ENCODE measurements at places on chromosomes 6 and 20.
A peak's percentile ranks its signal among the peaks of the same experiment; 100 is the strongest.

DNA sequence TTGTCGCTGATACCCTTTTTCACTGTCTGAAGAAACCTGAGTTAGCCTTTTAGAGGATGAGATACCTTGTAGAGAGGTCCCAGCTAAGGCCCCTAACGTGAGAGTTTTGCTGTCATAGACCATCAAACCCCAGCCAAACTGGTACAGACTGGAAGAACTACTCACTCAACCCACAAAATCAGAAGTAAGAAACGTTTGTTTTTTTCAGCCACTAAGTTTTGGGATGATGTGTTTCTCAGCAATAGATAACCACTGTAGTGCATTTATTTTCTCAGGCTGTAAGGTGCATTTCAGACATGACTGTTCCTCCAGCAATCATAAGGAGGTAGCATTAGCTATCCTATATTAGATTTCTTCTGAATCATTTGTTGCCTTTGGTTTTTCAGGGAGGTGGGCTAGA is 407.3 kb upstream of the FLRT3 start:
- no peak for DNase-seq

- DNase-seq, result no peak
These were observed 972.9 kb upstream of the FLRT3 start for GRCh38 chr20:15310361-15310760.

GRCh38 chr6:107386904-107387303 is 72.5 kb downstream of the PDSS2 start:
- DNase-seq, result no peak

- no peak for DNase-seq
These were observed 543.8 kb upstream of the JAG1 start for GRCh38 chr20:11217326-11218172.

GRCh38 chr6:112287577-112288225 is 33.3 kb upstream of the LAMA4 start:
- DNase-seq, result no peak

DNA sequence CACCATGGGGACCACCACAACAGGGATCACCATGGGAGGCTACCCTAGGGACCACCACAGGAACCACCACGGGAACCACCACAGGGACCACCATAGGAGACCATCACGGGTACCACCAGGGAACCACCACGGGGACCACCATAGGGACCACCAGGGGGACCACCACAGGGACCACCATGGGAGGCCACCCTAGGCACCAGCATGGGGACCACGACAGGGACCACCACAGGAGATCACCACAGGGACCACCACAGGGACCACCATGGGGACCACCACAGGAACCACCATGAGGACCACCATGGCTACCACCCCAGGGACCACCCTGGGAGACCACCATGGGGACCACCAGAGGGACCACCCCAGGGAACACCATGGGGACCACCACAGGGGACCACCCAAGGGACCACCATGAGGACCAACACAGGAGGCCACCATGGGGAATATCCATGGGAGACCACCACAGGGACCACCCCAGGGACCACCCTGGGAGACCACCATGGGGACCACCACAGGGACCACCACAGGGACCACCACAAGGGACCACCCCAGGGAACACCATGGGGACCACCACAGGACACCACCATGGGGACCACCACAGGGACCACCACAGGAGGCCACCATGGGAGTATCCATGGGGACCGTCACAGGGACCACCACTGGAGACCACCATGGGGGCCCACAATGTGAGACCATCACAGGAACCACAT is 67.6 kb upstream of the MPC1 start:
- DNase-seq, result no peak

DNA sequence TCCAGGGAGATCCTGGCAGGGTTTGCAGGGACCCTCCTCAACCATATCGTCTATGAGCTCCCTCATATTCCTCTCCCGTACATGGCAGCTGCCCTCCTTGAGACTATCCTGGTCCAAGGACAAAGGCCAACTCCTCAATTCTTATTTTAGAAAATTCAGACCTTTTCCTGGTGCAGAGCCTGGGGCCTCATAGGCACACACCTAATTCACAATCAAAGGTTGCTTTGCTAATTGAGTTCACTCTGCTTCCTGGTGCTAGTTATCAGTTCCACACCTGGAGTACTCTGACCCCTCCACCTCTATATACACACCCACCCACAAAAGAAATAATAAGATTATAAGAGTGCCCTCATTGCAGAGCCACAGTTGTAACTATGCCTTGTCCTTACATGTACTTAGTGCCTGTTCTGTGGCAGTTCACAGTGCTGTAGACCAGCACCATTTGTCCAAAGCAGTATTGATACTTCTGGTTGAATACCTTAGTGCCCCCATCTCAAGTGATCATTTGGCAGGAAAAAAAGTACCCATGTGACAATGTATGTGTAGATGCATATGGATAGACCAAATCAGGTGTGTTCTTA is 38.7 kb downstream of the GSS start:
- DNase-seq, result no peak

- DNase-seq, result peak; percentile 65
These were observed 163.2 kb upstream of the ZNF337 start for GRCh38 chr20:25859649-25860530.

DNA sequence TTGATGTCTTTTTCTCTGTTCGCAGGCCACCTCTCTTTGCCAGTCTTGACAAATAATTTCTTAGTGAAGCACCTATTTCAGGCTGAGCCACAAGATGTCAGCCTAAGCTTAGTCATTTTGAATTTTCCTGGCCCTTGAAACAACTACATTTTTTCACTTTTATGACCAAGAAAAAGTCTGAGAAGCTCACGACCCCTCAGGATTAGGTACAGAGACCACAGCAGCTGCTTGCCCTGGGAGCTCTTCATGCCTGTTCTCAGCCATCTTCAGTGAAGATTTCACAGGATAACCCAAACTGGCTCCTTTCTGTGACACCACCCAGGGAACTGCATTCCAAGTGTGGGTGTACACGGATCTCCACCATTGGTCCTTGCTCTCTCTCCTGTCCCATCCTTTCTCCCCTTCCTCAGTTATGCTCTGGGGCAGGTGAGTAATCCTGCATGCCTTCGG is 38.4 kb upstream of the SPTLC3 start:
- no peak for DNase-seq

DNA sequence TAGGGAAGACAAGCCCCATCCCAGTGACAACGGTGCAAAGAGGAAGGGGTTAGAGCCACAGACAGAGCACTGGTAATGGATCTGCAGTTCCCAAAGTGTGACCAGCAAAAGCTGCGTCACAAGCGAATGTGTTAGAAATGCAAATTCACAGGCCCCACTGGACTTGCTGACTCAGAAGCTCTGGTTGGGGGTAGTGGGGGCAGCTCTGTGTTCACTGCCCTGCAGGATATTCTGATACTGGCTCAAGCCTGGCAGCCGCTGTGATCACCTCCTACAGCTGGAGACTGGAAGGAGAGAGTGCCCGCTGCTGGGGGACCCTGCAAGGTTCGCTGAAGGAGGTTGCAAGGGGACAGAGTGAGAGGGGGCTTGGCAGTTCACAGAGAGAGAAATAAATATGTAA is 179.7 kb upstream of the CDH4 start:
- DNase-seq, result no peak

DNA sequence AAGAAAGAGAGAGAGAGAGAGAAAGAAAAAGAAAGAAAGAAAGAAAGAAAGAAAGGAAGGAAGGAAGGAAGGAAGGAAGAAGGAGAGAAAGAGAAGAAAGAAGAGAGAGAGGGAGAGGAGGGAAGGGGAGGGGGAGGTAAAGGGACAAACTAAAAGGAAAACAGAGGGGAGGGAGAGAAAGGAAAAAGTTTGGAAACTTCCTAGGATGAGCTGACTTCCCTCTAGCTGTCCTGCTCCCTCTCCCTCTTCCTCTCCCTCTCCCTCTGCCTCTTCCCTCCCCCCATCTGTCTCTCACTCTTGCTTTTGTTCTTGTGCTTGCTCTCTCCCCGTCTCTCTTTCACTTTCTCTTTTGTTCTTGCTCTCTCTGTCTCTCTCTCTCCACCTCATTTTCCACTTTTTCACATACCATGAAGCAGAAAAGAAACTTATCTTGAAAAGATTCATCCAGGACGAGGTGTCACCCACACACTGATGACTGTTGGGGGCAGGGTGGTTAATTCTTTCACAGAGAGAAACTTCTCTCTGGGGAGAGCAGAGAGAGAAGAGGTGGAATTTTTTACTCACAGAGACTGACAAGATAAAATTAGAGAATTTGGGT is 56.4 kb upstream of the DUSP22 start:
- DNase-seq, result no peak

DNA sequence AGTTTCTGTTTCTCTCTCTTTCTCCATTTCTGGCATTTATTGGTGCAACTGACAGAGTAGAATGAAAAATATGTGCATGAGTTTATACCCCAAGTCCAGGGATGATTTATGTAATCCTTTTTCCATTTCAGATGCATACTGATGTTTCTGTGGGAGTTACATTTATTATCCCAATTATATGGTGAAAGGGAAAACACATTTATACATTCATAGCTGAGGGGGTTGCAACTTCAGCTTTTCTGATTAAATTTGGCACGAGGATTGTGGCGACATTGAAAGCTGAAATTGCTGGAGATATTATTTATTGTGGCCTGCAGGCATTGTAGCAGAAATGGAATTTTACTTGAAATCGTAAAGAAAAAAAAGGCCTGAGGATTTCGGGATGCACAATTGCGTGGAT is 31.5 kb upstream of the FNDC1 start:
- no peak for DNase-seq

DNA sequence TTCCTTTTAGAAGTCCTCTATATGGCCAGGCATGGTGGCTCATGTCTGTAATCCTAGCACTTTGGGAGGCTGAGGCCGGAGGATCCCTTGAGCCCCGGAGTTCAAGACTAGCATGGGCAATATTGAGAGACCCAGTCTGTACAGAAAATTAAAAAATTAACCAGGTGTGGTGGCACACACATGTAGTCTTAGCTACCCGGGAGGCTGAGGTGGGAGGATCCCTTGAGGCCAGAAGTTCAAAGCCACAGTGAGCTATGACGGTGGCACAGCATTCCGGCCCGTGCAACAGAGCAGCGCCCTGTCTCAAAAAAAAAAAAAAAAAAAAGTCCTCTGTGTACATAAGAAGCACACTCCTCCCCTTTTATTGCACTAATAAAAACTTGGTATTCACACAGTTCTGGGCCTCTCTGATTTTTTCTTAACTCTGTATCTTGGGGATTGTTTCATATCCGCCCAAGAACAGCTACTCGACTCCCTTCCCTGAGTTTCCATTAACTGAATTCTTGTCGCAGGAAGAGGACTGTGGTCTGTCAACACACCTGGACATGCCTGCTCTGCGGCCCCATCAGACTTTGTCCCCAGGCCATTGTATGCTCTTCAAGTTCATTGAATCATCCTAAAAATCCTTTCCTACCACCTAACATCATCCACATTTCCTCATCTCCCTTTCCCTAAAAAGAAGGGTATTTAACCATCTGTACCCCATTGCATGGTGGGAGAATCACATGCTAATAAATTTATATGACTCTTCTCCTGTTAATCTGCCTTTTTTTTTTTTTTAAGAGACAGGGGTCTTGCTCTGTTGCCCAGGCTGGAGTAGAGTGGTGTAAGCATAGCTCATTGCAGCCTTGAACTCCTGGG is 25.9 kb upstream of the PPP1R3G start:
- DNase-seq, result no peak

GRCh38 chr6:161139766-161140553 is 133.9 kb downstream of the AGPAT4 start:
- no peak for DNase-seq

- DNase-seq, result no peak
These were observed 140.1 kb upstream of the BTBD3 start for GRCh38 chr20:11777387-11778205.

DNA sequence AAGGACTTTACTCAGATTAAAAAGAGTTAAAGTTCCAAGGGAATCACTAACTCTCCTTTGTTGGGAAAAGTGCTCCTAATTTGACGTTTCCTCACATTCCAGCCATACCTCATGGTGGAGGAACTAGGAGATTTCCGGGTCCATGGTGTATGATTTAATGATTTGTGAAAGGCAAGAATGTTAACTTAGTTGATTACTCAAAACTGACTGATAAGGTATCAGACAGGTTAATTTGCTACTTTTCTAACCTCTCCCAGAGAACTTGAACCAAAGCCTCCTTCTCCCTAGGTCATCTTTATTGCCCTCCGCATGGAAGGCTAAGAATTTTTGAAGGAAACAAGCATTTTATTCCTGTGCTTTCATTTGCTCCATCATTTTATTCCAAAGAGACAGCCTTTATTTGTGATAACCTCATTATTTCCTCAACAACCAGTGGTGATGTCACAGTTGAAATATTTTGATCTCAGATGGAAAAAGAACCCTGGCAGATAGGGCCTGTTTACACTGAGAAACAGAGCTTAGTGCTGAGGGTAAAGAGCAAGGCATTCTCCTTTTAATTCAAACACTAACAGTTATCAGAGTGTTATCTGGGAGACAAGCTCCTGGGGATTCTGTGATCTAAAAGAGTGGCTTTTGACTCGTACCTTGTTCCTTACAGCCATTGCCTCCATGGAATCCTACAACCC is 57.4 kb upstream of the BMP2 start:
- DNase-seq, result no peak

DNA sequence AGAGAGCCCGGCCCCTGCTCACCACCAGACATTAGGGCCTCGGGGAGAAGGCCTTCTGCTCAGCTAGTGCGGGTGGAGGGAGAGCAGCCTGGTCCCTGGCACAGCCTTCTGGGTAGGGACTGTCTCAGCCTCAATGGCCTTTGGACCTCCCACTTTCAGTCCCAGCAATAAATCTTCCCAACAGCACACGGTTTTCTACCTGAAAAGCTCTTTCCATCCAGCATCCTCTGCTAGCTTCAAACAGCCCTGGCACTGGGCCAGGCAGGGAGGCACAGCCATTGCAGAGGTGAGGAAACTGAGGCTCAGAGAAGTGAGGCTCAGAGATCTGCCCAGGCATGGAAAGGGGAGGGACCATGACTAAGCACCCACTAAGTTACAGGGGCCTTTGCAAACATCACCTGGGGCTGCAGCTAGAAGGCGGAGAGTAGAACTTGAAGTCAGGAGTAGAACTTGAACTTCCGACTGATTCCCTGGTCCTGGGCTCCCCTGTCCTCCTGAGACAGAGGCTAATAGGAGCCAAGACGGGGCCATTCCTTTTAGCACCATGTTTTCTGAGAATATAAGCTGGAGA is 43.9 kb upstream of the NOL4L start:
- DNase-seq, result no peak

DNA sequence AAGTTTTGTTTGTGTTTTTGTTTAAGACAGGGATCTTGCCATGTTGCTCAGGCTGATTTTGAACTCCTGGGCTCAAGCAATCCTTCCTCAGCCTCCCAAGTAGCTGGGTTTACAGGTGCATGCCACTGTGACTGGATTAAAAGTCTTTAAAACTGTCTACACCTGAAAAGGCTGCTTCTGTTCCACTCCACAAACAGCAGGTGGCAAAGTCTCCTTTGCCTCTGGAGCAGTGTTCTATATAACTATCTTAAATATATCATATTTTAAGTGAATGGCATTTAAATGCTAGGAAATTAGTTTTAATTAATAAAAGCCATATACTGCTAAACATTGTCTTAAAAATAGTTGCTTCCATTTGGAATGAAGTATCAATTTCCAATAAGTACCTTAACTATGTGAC is 89.2 kb upstream of the BCLAF1 start:
- DNase-seq, result no peak
